ENCODE measurements at places on chromosomes 1 and 21.

- H3K27ac ChIP-seq, result no peak overlapping the region
- DNase-seq, result no peak
- no peaks in the 10 kb centered on the region for H3K27me3 ChIP-seq
- H3K4me3 ChIP-seq, result no peak overlapping the region
- H3K4me1 ChIP-seq, result no peaks in the 10 kb centered on the region
Observed at GRCh38 chr1:66316464-66317247, 217.3 kb upstream of the SGIP1 start.

GRCh38 chr1:162696286-162696862 is 64.1 kb downstream of the DDR2 start:
- peaks cover 8% of the 10 kb centered on the region for H3K4me1 ChIP-seq
- H3K27ac ChIP-seq, result no peak overlapping the region
- DNase-seq, result no peak
- H3K27me3 ChIP-seq, result no peaks in the 10 kb centered on the region
- H3K4me3 ChIP-seq, result no peak overlapping the region
- no peaks in the 10 kb centered on the region for H3K36me3 ChIP-seq

DNA sequence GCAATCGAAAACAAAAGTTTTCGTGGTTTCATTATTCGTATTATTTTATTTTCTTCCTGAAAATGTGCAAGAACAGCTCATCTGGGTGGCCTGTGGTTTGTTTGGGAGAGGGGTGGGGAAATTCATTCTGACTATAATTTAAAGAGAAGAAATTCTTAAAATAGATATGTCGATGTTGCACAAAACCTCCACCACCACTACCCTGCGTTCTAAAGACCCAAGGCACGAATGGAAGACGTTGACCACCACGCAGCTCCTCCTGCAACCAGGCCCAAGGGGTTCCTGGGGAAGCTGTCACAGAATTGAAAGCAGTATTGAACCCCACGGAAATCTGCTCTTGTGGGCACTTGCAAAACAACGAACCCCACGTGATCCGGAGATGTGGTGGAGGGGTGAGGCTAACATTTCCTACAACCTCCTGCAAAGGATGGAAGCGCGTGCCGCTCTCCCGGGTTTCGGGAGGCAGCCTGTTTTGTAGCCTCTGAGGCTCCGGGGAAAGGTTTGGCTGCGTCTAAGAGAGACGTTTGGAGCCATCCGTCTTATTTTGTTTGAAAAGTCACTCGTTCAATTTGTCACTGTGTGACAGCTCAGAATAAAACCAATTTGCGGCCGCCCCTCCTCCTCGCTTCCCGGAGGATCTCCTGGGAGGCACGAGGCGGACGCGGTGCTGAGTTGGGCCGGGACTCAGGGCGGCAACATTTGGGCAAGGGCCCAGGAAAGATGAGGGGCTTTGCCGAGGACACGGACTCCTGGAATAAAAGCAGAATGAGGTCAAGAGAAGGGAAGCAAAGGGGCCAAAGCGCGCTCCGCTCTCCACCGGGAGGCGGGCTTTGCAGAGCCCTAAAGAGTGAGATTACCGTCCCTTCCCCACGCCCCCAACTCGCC is 810 bp upstream of the HLX start:
- H3K27ac ChIP-seq, result no peak overlapping the region
- peaks cover 31% of the 10 kb centered on the region for H3K4me1 ChIP-seq

- no peaks in the 10 kb centered on the region for H3K4me1 ChIP-seq
- no peak overlapping the region for H3K27ac ChIP-seq
- H3K27me3 ChIP-seq, result no peaks in the 10 kb centered on the region
- H3K4me3 ChIP-seq, result no peak overlapping the region
- H3K36me3 ChIP-seq, result no peaks in the 10 kb centered on the region
Observed at GRCh38 chr1:183075861-183076260, 52.6 kb downstream of the LAMC1 start.

GRCh38 chr1:202252271-202252670 is 58.7 kb downstream of the LGR6 start:
- DNase-seq, result no peak
- no peaks in the 10 kb centered on the region for H3K4me1 ChIP-seq
